ENCODE measurements at places on chromosomes 6 and 20.

DNA sequence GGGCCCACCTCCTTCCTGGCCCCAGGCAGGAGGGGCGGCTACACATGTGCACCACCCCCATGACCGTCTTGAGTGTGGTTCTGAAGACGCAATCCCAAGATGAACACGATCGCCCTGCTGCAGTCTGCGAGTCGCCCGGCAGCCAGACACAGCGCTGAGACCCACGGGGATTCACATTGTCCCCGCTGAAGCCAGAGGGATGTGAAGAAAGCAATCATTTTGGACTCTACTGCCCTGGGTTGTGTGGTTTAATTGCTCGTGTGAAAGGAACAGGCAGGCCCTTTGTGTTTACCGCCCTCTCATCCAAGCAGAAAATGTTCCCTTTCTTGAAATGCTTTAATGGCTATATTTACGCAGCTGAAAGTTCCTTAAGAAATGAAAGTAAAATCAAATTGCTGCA lies 279.5 kb downstream of the TAF4 start:
- no peak for DNase-seq

- DNase-seq = no peak
Measured at GRCh38 chr6:163301726-163302635, 112.5 kb upstream of the QKI start.

DNA sequence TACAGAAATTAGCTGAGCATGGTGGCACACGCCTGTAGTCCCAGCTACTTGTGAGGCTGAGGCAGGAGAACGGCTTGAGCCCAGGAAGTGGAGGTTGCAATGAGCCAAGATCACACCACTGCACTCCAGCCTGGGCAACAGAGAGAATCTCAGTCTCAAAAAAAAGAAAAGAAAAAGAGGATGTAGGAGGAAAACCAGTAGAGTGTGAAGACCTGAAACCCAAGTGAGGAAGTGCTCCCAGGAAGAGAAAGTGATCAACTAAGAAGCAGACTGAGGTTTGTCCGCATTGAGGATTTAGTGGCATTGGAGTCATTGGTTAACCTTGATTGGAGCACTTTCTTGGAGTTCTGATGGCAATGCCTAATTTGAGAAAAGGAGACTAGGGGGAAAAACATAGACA lies 20.6 kb upstream of the TASP1 start:
- no peak for DNase-seq

DNA sequence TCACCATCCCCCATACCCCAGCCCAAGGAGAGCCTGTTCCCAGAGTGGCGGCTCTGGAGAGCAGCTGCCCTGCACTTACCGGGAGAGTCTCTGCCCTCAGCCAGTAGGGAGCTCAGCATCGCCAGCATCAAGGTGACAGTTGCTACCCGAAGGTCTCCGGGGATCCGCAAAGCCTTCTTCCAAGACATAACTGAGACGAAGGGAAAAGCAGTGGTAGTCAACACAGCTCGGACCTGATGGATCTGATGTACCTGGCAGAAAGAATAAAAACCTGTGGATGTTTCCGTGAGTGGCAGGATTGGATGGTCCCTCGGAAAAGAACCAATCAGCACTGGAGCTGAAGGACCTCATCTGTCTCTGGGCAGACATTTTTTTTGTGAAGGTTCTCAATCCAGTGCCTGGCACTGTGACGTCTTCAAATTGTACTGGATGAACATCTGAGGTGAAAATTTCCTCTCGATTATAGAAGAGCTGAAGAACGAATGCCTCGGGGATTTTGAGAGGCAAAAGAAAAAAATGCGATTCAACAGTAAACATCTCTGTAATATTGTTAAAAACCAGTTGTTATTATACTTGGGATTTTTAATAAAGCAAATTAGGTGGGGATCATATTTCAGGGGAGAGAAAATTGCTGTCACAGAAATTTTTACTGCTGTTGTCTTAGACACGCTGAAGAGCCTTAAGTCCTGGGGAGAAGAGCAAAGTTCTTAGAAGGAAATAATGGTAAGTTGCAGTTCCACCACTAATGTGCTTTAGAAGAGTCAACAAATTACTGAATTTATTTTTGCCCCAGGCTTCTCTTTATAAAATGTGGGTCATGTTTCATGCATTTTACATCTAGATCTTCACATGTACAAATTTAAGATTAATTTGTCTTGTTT lies at the start of gene HLA-DQB1:
Gene HLA-DQB1 (minus strand): TSS at position 238 of the 881 bp plus-strand sequence. CDS start 50 bp downstream, at position 188.
- DNase-seq = no peak

DNA sequence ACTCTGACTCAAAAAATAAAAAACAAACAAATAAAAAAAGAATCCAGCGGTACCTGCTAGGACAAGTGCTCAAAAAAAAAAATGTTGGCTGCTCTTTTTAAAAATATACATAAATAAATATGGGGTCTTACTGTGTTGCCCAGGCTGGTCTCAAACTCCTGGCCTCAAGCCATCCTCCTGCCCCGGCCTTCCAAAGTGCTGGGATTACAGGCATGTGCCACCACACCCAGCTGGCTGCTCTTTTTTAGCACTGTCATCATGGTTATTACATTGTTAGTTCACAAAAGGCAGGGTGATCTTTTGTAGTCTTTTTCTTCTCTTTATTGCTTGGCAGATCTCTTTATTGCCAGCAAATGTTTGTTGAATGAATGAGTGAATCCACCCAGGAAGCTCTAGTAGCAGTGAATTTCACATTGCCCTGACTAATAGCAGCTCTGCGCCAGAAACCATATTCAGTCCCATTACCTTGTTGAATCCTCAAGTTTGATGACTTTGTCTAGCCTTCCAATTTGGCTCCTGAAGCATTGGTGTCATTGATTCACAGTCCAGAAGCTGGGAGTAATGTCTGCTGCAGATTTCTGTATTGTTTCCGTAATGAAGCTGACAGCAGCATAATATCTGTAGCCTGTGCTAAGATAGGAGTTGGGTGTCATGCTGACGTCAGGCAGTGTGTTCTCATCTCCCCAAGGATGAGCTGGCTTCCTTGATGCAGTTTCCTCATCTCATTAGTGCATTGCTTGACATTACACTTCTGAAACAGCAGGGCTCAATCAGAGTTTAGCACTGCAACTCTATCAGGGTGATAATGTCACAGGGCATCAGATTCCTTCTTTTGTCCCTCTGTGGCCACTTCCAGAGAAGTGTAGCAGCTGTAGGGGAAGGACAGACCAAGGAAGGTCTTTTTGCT lies 84.9 kb upstream of the TGM3 start:
- DNase-seq = no peak

DNA sequence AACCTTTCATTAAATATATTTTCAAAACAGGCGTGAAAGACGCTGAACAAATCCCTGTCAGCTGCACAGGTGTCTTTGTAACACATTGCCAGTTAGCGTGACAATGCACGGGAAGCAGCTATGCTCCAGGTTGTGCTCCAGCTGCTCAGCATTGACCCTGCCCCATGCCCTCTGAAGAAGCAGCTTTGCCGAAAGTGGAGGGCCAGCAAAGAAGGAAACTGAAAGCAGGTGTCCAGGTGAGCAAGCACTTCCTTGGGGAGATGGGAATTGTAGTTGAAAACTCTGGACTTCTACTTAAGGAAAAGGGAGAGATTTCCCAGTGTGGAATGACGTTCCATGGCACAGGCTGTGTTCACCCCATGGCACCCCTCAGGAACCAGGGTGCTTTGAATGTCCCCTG lies 125.7 kb downstream of the TTLL2 start:
- DNase-seq = no peak

DNA sequence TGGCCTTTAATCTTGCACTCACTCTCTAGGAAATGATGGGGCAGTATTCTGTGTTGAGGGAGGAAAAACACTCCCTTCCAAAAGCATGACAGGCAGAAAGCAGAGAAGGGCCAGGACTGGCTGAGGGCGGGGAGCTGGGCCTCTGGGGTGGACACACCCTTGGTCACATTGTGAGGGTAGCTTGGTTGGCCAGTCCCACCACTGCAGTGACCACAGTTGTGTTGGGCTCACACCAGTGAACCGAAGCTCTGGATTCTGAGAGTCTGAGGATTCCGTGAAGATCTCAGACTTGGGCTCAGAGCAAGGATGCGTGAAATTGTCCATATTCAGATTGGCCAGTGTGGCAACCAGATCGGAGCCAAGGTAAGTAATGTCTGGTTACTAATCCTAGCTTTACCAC lies at the start of gene TUBB1:
Gene TUBB1 (plus strand): TSS at position 213 of the 400 bp plus-strand sequence. CDS start 94 bp downstream, at position 307.
- DNase-seq = no peak

DNA sequence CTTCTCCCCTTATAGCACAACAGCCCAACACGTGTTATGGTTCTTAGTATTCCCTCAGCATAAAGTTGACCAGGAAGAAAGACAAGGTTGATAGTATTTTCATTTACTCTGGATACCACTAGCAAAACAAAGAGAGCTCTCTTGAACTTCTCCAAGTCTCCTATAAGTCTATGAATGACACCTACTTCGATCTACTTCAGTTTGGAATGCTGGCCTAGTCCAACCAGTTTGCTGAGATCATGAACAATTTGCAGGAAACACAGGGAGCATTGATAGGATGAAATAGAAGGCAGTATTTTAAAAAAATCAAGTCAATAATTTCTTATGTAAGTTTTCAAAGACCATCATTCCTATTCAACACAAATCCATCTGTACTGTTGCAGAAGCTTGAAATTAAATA lies 93.6 kb downstream of the GJA10 start:
- no peak for DNase-seq

- DNase-seq = no peak
Measured at GRCh38 chr6:142326540-142326939, 24.7 kb downstream of the ADGRG6 start.

DNA sequence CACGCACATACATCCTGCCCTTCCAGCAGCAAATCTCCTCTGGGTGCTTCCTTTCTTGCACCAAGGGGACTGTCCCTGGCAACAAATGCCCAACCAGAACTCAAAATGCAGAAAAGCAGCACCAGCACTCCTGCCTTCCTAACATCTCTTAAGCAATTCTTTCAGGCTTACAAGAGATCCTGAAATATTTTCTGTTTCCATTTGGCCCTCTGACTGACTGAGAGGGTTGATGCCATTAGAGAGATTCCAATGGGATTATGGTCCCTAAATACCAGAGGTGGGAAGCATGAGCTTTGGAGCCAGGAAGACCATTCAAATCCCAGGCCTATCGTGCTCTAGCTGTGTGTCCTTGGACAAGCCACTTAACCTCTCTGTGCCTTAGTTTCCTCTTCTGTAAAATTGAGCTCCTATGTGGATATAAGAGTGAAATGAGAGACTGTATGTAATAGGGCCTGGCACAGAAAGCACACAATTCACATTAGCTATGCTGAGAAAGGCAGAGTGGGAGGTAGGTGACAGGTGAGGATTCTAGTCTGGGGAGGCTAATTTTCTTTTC lies 56.8 kb downstream of the PRDM1 start:
- DNase-seq = no peak

- DNase-seq = no peak
Measured at GRCh38 chr6:29552512-29553051, 7.0 kb downstream of the UBD start.

- DNase-seq = no peak
Measured at GRCh38 chr6:104414723-104415122, 445.0 kb downstream of the HACE1 start.

GRCh38 chr6:138372711-138373463 lies 4.8 kb upstream of the SMIM28 start:
- no peak for DNase-seq

GRCh38 chr20:62423326-62423706 lies 4.0 kb downstream of the RBBP8NL start:
- DNase-seq = no peak

DNA sequence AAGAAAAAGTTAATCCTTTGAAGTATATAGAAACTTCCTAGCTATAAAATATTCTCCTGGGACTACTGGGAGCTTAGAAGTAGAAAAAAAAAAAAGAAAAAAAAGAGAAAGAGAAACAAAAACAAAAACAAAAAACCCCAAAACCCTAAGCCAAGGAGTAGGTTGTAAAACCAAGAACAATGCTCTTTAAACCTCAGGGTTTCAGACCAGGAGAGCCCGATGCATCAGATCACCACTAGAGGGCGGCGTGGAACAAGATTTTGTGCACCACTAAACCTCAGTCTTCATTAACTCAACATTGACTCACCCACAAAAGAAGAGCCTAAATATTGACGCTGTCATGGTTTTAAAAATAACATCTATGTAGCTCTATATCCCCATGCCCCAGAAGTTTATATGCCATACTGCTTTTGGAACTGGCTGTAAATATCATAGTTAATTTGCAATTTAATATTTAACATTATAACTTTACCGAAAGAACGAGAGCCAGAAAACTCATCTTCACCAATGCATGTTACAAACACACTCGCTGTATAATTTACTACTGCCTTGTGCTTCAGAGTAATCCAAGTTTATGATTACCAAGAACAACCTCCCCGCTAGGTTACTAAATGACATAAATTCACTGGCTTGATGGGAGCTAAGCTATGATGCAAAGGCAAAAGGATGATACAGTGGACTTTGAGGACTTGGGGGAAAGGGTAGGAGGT lies 19.2 kb downstream of the MCUR1 start:
- DNase-seq = peak; percentile 67

- peak; percentile 29 for DNase-seq
Measured at GRCh38 chr20:51372176-51372803, 170.2 kb downstream of the NFATC2 start.

DNA sequence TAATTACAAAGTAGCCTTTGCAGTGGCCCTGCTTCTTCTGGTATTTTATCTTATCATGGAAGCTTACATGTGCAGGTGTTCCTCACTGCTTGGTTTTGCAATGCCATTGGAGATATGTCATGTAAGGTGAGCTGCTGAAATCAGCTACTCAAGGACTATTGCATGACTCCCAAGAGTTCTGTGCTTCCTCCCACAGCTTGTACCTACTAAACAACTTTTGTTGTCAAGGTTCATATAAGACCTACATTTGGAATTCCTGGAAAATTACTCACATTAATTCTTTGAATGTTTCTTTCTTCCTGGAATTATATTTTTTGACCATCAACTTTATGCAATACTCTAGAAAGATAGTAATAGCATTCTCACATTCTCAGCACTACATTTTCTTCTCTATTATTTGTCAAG lies 427.5 kb upstream of the HSF2 start:
- no peak for DNase-seq

DNA sequence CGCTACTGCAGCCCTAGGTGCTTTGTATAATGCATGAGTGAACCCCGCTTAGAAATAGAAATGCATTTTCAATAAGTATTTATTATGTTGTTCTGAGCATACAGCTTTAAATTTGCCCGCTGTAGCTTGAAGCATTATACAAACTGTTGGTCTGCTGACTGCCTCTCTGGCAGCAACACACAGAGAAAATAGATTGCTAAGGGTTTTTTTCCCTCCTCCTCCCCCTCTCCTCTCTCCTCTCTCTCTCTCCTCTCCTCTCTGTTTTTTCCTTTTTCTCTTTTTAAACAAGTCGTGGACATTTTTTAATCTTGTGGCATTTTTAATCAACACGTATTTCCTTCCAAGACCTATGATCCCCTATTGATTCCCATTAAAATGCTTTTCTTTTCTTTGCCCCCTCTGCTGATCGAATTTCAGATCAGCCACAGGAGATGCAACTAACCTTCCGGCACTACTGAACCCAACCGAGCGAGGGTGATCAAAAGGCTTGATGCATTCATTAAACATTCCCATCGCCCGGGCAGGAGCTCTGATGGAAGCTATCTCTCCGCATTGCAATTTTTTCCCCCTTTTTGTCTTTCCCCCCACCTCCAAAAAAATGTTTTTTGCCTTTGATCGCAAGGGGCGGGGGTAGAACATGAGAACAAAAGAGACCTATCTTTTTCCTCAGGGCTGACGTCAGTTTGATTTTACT lies 90.7 kb upstream of the ARID1B start:
- DNase-seq = peak; percentile 2

GRCh38 chr20:31816221-31816620 lies 2.9 kb upstream of the MYLK2 start:
- DNase-seq = no peak

All from stimulated activated CD4-positive, alpha-beta T cell treated with anti-CD3 and anti-CD28 coated beads, Interleukin-1b, Interleukin-23, amount 100 ng/mL, for 1 hour (primary cell).